ENCODE measurements at places on chromosomes 2 and 18. TPM values are rescaled to one million over a fixed set of nuclear protein-coding genes. Genes with fewer than 3 reads are reported as not detected.

SLC5A7 gene
- not detected for total RNA-seq

DOK6 gene
- not detected for total RNA-seq

DIPK1C gene
- total RNA-seq = not detected

RFTN2 gene
- not detected for total RNA-seq

CLASP1 gene
- 44.7 TPM for total RNA-seq

CYBRD1 gene
- 0.35 TPM for total RNA-seq

GPR17 gene
- not detected for total RNA-seq

PROKR1 gene
- total RNA-seq = 0.60 TPM

All from activated naive CD8-positive, alpha-beta T cell treated with anti-CD3 and anti-CD28 coated beads for 36 hours (primary cell).